ENCODE measurements at places on chromosomes 13 and 19. TPM values are rescaled to one million over a fixed set of nuclear protein-coding genes. Genes with fewer than 3 reads are reported as not detected.

- DNase-seq = no peak
Observed at GRCh38 chr19:900302-901111, 7.2 kb downstream of the RNU6-9 start.

- peak; percentile 86 for DNase-seq
Observed at GRCh38 chr13:100673713-100674571, 653 bp downstream of the TMTC4 start.

The SAMD4B gene
- 95.0 TPM for total RNA-seq

The PNPLA6 gene
- total RNA-seq = 81.9 TPM
